Retina (tissue), 1 donor: ENCODE measurements at places on chromosomes 11 and 22.

DNA sequence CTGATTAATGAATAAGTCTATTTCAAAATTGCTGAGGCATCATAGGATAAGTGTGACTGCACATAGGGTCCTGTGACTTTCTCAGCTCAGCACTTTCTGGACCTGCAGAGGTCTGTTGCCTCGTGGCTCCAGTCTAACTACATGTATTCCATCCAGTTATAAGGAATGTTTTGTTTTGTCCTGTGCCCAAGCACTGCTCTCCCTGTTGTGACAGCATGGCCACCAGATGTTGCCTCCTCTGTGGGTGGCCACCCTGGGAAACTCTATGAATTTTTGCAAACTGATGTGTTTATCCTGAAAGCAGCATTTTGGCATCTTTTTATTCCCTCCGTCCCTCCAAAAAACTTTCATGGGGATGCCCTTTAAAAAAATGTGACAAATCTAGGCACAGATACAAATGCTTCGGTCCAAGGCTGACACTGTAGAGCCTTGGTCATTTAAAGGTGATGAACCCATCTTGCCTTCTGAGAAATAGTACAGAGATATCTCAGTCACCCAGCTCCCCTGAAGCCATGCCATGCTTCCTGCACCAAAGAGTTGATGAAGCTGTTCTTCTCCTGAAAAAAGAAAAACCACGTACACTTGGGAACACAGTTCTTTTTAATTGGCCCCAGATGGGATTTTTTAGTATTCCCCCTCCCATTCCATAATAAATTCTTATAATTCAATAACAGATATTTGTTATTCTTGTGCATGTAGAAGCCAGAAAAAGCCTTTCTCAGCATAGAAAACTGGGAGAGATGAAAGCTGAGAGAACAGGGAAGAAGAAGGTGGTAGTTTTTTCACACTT lies 72.6 kb downstream of the CCDC34 start:
- DNase-seq = no peak

- no peak for DNase-seq
Measured at GRCh38 chr11:18016789-18017188, 3.9 kb upstream of the SERGEF start.

- no peak for DNase-seq
Measured at GRCh38 chr11:47033439-47033838, 96.9 kb downstream of the CSTPP1 start.

GRCh38 chr11:60791153-60791933 lies 6.2 kb downstream of the MS4A10 start:
- DNase-seq = no peak

- no peak for DNase-seq
Measured at GRCh38 chr11:24738972-24739371, 242.1 kb downstream of the LUZP2 start.

DNA sequence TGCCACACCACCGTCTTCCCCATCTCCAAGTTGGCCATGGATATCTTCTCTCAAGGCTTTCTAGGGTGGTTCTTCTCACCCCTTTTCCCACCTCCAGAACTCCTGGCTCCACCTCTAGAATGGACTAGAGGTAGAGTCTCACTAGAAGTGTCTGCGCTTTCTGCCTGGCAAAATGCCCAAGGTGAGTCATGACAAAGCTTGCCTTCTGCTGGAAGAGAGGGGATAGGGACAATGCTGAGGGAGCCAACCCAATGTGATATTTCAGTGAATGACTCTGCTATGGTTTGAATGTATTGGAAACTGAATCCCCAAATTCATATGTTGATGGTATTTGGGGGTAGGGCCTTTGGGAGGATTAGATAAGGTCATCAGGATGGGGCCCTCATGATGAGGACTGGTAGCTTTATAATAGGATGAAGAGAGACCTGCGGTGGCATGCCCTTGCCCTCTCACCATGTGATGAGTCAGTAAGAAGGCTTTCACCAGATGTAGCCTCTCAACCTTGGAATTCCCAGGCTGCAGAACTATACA lies 4.1 kb upstream of the CD82 start:
- DNase-seq = no peak

GRCh38 chr11:57763568-57763967 lies 2.0 kb downstream of the CTNND1 start:
- peak; percentile 65 for DNase-seq

- DNase-seq = no peak
Measured at GRCh38 chr11:81787584-81788049, 946.0 kb downstream of the FAM181B start.

- no peak for DNase-seq
Measured at GRCh38 chr11:94700622-94701021, 67.5 kb upstream of the AMOTL1 start.

- peak; percentile 84 for DNase-seq
Measured at GRCh38 chr11:32172848-32173834, 82.3 kb downstream of the RCN1 start.

DNA sequence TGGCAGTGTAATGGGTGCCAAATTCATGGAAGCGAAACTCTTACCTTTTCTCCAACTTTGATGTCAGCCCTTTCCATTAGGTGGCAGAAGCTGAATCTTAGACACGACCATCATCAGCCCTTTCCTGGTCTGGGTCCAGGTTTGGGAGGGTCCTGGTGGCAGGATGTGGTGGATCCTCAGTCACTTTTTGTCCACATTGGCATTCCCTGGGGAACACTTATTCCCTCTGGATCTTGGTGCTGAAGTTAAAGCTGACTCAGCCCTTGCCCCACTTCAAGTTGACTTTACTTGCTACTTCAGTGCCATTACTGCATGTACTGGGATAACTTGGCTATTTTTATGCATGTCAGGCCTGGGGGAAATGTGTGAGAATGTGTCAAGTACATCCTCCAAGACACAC lies 16.6 kb upstream of the NTM start:
- DNase-seq = no peak

- no peak for DNase-seq
Measured at GRCh38 chr22:46965555-46966494, 203.4 kb downstream of the TBC1D22A start.

GRCh38 chr22:28398981-28399380 lies 280.7 kb downstream of the TTC28 start:
- DNase-seq = no peak

GRCh38 chr11:75040167-75040770 lies 51.5 kb downstream of the NEU3 start:
- DNase-seq = no peak

GRCh38 chr11:73759610-73760134 lies 1.2 kb downstream of the RAB6A start:
- DNase-seq = no peak

- no peak for DNase-seq
Measured at GRCh38 chr11:29657709-29658108, 359.1 kb downstream of the KCNA4 start.

DNA sequence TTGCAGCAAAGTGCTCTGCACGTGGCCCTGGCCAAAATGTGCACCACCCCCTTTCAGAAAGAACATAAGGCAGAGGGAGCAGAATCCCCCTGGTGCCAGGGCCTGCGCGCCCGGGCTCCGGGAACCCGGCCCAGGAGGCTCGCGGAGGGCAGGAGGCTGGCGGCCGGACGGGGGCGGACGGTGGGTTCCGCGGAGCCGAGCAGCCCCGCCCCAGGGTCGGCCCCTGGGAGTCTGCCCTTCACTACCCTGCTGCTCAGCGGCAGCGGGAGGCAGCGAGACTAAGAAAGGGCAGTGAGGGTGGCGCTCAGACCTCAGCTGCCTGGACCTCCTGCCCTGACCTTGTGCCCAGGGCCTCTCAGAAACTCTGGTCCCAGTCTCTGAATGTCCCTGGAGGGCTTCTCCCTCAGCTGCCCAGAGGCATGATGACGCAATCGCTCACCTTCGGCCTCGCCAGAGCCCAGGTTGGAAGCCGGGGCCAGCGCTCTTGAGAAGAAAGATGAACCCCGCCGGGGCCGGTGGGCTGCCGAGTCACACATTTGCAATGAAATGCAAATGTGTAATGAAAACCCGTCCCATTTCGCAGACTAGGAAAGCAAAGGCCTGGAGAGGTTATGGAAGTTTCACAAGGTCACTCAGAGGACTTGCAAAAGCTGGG lies 1.1 kb upstream of the CLMP start:
- peak; percentile 72 for DNase-seq

DNA sequence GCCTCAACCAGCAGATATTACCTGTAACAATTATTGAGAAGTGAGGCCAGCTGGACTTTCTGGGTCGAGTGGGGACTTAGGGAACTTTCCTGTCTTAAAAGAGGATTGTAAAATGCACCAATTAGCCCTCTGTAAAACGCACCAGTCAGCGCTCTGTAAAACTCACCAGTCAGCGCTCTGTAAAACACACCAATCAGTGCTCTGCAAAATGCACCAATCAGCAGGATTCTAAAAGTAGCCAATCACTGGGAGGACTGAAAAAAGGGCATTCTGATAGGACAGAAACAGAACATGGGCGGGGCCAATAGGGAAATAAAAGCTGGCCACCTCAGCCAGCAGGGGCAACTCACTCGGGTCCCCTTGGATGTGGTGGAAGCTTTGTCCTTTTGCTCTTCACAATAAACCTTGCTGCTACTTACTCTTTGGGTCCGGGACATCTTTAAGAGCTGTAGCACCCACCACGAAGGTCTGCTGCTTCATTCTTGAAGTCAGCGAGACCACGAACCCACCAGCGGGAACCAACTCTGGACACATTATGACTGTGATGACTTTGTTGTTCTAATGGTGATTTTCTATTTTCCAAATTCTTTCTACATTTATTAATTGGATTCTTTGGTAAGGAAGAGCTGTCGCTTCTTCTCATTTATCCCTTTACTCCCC lies 40.2 kb upstream of the FGF3 start:
- DNase-seq = no peak

DNA sequence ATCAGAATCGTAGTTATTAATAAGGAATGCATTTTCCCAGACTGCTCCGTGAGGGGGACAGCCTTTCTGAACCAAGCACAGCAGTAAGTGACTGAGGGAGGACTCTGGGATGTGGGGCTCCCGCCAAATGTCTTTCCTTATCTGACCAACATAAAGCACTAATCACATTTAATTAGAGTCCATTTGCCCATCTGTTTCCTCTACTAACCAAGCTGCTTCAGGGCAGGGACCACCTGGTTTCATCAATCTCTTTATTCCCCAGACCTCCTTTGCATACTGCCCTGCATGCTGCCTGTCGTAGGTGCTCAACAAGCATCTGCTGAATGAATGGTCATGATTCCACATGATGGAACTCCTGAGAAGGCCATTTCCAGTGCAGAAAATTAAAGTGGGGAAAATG lies 29.4 kb downstream of the SMCO4 start:
- peak; percentile 53 for DNase-seq

DNA sequence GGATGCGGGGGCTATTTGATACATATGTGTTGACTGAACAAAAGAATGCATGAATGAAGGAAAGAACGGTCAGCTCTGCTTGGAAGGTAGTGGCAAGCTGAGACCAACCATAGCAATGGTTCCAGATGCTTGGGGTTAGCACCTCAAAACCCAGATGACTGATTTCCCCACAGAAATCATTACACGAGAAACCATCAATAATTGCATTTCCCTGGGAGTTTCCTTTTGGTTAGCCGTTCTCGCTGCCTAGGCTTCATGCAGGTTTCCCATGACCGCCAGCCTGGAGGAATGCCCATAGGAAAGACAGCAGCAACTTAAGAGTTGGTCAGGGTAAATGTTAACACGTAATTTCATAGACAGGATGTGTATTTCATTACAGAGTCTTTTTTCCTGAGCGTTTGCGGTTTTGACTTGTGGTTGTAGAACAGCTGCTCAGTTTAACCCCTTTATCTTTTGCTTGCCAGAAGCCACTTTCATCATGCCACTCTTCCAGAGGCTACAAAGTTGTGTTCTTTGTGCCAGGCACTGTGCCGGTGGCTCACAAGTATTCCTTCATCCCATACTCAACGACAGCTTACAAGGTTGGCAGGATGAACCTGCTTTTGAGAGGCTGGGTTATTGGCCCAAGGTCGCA lies 2.8 kb downstream of the IL17RA start:
- DNase-seq = no peak

- DNase-seq = no peak
Measured at GRCh38 chr22:50730941-50731661, 6.9 kb upstream of the ACR start.

DNA sequence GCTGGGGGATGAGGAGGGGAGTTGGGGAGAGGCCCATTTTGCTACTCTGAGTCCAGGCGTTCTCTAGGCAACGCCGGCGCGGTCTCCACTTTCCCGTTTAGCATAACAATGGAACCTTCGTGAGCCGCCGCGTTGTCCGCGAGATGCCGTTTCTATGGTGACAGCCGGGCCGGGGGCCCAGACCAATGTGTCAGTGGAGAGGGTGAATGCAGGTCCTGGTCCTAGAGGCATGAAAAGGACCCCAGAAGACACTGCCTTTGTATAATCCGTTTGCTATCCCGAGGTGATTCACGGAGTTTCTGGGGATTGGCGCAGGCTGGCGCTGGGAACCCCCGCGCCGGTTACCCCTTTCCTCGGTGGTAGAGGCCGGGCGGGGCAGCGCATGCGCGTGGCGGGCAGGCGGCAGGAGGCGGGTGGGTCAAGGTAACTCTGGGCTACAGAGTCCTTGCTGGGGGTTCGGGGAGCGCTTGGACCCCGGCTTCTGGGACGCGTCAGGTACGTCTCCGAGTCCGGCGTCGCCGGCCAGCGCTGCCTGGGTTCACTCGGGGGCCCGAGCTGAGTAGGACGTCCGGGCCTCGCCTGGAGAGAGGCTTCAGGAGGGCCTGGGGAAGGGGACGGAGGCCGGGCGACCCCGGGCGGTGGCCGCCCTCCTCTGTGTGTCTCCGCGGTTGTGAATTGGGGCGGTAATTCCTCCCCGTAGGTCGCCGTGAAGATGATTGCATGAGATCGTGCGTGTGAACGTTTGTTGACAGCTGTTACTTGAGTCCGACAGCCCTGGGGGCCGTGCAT lies at the start of the genes CBY1 and FAM227A:
Gene CBY1 (plus strand): TSS at position 383 of the 789 bp plus-strand sequence. CDS start 11,417 bp downstream, outside the sequence.
Gene FAM227A (minus strand): TSS at position 137 of the 789 bp plus-strand sequence. CDS start 6,224 bp downstream, outside the sequence.
- DNase-seq = peak; percentile 98
